ENCODE measurements at places on chromosomes 6 and 20. TPM values are rescaled to one million over a fixed set of nuclear protein-coding genes. Genes with fewer than 3 reads are reported as not detected.

Gene SNTA1
- total RNA-seq, result 8.7 TPM

Gene UBE2C
- 11.9 TPM for total RNA-seq

Gene PTCRA
- not detected for total RNA-seq

Gene SLC22A7
- total RNA-seq, result not detected

Gene SEL1L2
- total RNA-seq, result not detected

Gene CD40
- total RNA-seq, result 4.1 TPM

Gene TRIM10
- 2.2 TPM for total RNA-seq

Gene BNIP5
- 0.10 TPM for total RNA-seq

Gene EDN3
- total RNA-seq, result 12.4 TPM

Gene BPIFB4
- total RNA-seq, result not detected

Gene CDSN
- total RNA-seq, result 37.1 TPM

All from skin of body (tissue), 3 donors.